ENCODE measurements at places on chromosomes 11 and 22. TPM values are rescaled to one million over a fixed set of nuclear protein-coding genes. Genes with fewer than 3 reads are reported as not detected.
A peak's percentile ranks its signal among the peaks of the same experiment; 100 is the strongest.

- H3K27me3 ChIP-seq: no peaks in the 10 kb centered on the region
- H3K4me3 ChIP-seq: no peak overlapping the region
- peaks cover 13% of the 10 kb centered on the region for H3K4me1 ChIP-seq
- H3K27ac ChIP-seq: no peak overlapping the region
- peaks cover 3% of the 10 kb centered on the region for H3K36me3 ChIP-seq
Observed at GRCh38 chr22:23626286-23626975, 5.7 kb downstream of the DRICH1 start.

ELF5 gene
- 2.1 TPM for total RNA-seq

GRCh38 chr22:33539902-33540751, 380.1 kb downstream of the LARGE1 start:
- H3K27me3 ChIP-seq: no peaks in the 10 kb centered on the region
- no peak for DNase-seq
- no peak overlapping the region for H3K27ac ChIP-seq
- no peaks in the 10 kb centered on the region for H3K4me1 ChIP-seq
- H3K36me3 ChIP-seq: no peaks in the 10 kb centered on the region
- no peak overlapping the region for H3K4me3 ChIP-seq

DNA sequence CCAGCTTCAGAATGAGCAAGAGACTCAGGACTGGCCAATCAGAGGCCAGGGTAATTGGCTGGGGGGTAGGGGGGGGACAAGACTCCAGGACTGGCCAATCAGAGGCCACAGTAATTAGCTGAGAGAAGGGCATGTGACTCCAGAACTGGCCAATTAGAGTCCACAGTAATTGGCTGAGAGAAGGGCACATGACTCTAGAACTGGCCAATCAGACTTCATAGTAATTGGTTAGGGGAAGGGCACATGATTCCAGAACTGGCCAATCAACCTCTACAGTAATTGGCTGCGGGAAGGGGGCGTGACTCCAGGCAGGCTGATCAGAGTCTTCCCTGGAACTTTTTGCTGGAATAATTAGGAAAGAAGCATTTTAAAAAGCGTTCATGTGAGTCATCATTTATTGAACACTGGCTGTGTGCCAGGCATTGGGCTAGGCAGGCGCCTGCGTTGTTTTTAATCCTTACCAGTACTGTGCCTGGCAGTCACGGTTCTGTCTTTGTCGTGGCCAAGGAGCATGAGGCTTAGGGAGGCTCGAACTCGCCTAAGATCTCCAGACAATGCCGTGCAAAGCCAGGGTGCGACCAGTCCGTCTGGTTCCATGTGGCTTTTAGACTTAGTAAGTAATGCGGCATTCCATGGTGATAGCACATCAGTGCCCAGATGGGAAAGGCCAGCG, 508.1 kb downstream of the TBC1D22A start:
- no peak for DNase-seq
- H3K27me3 ChIP-seq: no peaks in the 10 kb centered on the region
- H3K4me3 ChIP-seq: no peak overlapping the region
- no peaks in the 10 kb centered on the region for H3K4me1 ChIP-seq
- no peaks in the 10 kb centered on the region for H3K36me3 ChIP-seq
- H3K27ac ChIP-seq: no peak overlapping the region

PTPRCAP gene
- 1.8 TPM for total RNA-seq

CALCB gene
- 0.11 TPM for total RNA-seq

DNA sequence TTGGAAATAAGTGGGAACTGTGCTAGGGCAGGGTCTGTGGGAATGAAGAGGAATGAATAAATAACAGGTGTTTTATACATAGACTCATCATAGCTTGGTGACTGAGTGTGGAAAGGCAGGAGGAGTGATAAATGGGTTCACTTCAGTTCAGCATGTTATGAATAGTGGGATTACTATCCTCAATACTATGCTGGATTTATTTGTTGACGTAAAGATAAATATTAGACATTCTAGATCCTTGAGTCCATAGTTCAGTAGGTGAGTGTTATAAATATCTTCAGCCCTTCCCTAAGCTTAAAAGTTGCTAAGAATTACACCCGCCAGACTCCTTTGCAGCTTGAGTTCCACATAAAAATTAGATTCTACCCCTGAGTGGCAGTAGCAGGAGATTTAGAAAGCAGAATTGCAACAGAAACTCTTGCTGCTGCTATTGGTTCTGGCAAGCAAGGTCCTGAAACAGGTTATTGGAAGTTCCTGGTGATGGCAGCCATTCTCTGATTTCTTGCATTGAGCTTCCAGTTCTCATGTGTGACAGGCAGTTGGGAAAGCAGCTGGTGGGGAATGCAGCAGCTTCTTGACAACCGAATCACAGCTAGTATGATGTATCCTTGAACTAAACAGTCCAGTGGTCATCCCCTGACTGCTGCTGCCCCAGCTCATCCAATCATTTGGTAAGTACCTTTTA, 1558.9 kb downstream of the FAM181B start:
- no peak overlapping the region for H3K27ac ChIP-seq
- peaks cover 2% of the 10 kb centered on the region for H3K4me1 ChIP-seq
- H3K27me3 ChIP-seq: peaks cover 4% of the 10 kb centered on the region
- no peak for DNase-seq
- H3K36me3 ChIP-seq: no peaks in the 10 kb centered on the region

DNA sequence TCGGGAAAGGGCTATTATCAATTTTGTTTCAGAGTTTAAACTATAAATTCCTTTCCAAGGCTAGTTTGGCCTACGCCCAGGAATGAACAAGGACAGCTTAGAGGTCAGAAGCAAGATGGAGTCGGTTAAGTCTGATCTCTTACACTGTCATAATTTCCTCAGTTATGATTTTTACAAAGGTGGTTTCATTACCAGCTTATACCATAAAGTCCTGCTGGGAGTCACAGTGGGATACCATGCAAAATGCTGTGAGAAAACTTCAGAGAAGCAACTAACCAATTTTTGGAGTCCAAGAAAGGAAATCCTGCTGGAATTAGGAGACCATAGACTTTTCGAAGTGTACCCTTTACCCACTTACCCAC, 17.4 kb upstream of the ZC3H12C start:
- no peaks in the 10 kb centered on the region for H3K27me3 ChIP-seq
- DNase-seq: no peak
- H3K27ac ChIP-seq: peak overlapping the region; percentile 96
- H3K4me1 ChIP-seq: peaks cover 41% of the 10 kb centered on the region
- H3K36me3 ChIP-seq: peaks cover 2% of the 10 kb centered on the region

PICK1 gene
- total RNA-seq: 75.6 TPM

METTL15 gene
- total RNA-seq: 22.3 TPM

DNA sequence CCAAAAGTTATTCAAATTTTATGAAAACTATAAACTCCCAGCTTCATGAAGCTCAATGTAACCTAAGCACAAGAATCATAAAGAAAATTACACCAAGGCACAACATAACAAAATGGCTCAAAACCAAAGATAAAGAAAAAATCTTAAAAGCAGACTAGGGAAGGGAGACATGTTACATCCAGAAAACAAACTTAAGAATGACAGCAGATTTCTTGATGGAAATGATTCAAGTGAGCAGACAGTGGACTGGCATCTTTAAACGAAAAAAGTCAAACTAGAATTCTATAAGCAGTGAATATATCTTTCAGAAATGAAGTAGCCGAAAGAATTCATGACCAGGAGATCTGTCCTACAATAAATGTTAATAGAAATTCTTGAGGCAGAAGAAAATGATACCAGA, 75.6 kb downstream of the SHANK2 start:
- no peak overlapping the region for H3K4me3 ChIP-seq
- peaks cover 4% of the 10 kb centered on the region for H3K36me3 ChIP-seq
- peaks cover 8% of the 10 kb centered on the region for H3K27me3 ChIP-seq
- DNase-seq: no peak
- H3K4me1 ChIP-seq: no peaks in the 10 kb centered on the region

- peaks cover under 1% of the 10 kb centered on the region for H3K4me1 ChIP-seq
- H3K27me3 ChIP-seq: no peaks in the 10 kb centered on the region
- H3K36me3 ChIP-seq: peaks cover 9% of the 10 kb centered on the region
- H3K27ac ChIP-seq: no peak overlapping the region
Observed at GRCh38 chr11:61728066-61728939, 24.1 kb upstream of the MYRF start.

GRCh38 chr11:85021058-85021457, 606.1 kb downstream of the DLG2 start:
- H3K36me3 ChIP-seq: no peaks in the 10 kb centered on the region
- no peak overlapping the region for H3K4me3 ChIP-seq
- H3K4me1 ChIP-seq: no peaks in the 10 kb centered on the region
- no peak overlapping the region for H3K27ac ChIP-seq

DNA sequence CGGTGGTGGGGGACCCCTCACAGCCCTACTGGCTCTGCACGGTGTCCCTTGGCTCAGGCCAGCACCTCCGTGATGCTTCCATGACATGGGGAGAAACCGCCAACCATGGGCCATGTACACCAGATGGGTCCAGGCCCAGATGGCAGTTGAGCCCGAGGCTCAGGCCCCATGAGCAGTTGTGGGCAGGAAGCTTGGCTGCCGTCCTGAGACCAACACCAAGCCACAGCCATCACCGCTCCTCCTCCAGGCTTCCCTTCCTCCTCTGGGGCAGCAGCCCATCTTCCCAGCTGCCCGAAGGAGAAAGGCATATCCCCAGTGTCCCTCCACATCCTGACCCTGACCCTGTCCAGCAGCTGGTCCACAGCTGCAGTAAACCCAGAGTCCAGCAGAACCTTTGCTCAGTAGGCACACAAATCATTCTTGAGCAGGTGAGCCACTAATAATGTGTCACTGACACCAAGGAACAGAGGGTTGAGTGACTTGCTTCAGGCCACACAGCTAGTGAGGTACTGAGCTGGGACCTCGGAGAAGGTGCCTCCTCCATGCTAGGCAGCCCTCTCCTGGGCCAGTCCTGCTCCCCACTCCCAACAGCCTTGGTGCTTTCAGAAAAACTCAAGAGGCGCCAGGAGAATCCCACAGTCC, 204.9 kb downstream of the CTTN start:
- H3K4me1 ChIP-seq: no peaks in the 10 kb centered on the region
- H3K4me3 ChIP-seq: no peak overlapping the region
- no peak overlapping the region for H3K27ac ChIP-seq
- no peak for DNase-seq

DNA sequence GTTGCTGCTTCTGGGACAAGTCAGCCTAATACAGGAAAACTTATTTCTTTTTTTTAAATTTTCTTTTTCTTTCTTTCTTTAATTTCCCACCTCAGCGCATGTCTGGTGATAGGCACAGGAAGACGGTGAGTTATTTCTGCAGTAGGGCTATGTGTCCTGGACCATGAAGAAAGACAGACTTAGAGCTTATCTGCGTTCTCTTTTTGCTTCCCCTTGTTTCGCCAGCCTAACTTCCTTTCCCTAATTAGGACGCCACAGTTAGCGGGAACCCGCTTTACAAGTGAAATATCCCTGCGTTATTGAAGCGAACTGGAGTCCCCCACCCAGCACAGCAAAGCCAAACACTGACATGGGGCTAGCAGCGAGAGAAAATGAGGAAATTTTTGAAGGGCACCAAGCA, 8.6 kb downstream of the OR6M1 start:
- no peak overlapping the region for H3K4me3 ChIP-seq
- H3K36me3 ChIP-seq: no peaks in the 10 kb centered on the region
- peak overlapping the region; percentile 50 for H3K27ac ChIP-seq
- DNase-seq: no peak
- H3K4me1 ChIP-seq: peaks cover 18% of the 10 kb centered on the region

APOC3 gene
- not detected for total RNA-seq

GRCh38 chr22:40487663-40488249, 117.4 kb downstream of the SGSM3 start:
- H3K27me3 ChIP-seq: no peaks in the 10 kb centered on the region
- peaks cover 11% of the 10 kb centered on the region for H3K36me3 ChIP-seq
- peak overlapping the region; percentile 24 for H3K27ac ChIP-seq
- no peak overlapping the region for H3K4me3 ChIP-seq
- H3K4me1 ChIP-seq: peaks cover 19% of the 10 kb centered on the region

DNA sequence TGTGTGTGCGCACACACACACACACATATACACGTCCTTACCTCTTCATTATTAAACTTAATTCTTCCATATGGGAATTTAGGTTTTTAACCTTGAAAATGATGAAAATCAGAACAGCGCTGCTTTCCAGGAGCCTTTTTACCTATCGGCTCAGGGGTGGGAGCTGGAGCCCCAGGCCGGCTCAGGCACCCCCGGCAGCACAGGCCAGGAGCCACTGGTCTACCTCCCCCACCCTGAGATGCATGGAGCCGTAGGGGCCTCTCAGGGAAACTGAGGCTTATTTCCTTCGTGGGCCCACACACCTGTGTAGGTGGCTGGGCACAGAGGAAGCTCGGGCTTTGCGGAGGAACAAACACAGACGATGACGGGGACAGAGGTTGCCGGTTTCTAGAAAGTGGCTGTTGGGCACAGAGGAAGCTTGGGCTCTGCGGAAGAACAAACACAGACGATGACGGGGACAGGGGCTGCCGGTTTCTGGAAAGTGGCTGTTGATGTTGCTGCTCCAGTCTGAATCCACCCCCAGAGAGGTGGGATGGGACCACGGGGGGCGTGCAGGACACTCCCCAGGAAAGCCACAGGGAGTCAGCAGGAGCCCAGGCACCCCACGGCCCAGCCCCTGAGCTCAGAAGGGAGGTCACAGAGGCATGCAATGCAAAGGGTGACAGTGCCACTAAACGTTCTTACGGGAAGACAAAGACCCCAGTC, 149.4 kb downstream of the BRD1 start:
- no peaks in the 10 kb centered on the region for H3K36me3 ChIP-seq
- H3K4me1 ChIP-seq: no peaks in the 10 kb centered on the region
- H3K4me3 ChIP-seq: no peak overlapping the region
- H3K27me3 ChIP-seq: peaks cover 82% of the 10 kb centered on the region

GRCh38 chr11:126560221-126560620, 204.7 kb downstream of the ST3GAL4 start:
- no peaks in the 10 kb centered on the region for H3K4me1 ChIP-seq
- no peak for DNase-seq
- H3K36me3 ChIP-seq: no peaks in the 10 kb centered on the region
- no peak overlapping the region for H3K4me3 ChIP-seq
- H3K27ac ChIP-seq: no peak overlapping the region
- H3K27me3 ChIP-seq: peaks cover 52% of the 10 kb centered on the region

DNA sequence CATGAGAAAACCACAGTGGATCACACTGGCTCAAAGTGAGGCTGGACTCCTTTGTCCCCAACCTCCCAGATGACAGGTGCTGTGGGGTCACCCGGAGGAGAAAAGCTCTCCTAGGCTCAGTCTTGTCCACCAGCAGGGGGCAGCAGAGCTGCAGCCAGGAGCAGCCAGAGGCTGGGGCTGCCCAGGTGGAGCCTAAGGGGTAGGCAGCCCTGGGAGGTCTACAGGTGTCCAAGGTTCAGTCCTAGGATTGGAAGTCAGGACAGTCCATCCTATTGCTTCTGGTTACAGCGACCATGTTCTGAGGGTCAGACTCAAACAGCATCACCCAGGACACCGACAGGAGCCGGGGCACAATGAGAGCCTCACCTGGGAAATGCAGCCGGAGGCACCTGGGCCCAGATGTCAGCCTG, 77.6 kb upstream of the IGLL5 start:
- H3K27me3 ChIP-seq: peaks cover 67% of the 10 kb centered on the region
- H3K36me3 ChIP-seq: no peaks in the 10 kb centered on the region
- H3K27ac ChIP-seq: no peak overlapping the region
- H3K4me3 ChIP-seq: no peak overlapping the region

APBB1 gene
- total RNA-seq: 62.4 TPM

NXPE4 gene
- total RNA-seq: not detected

RFPL3 gene
- not detected for total RNA-seq

- no peak overlapping the region for H3K4me3 ChIP-seq
- no peak for DNase-seq
- H3K4me1 ChIP-seq: peaks cover 20% of the 10 kb centered on the region
- no peaks in the 10 kb centered on the region for H3K27me3 ChIP-seq
- H3K36me3 ChIP-seq: peaks cover 26% of the 10 kb centered on the region
Observed at GRCh38 chr22:17807578-17808410, 33.5 kb upstream of the BID start.

SLC22A6 gene
- total RNA-seq: not detected

OR56A1 gene
- 0.13 TPM for total RNA-seq

All from mesothelial cell of epicardium (in vitro differentiated cells).